ENCODE measurements at places on chromosomes 3 and 15.
A peak's percentile ranks its signal among the peaks of the same experiment; 100 is the strongest.

DNA sequence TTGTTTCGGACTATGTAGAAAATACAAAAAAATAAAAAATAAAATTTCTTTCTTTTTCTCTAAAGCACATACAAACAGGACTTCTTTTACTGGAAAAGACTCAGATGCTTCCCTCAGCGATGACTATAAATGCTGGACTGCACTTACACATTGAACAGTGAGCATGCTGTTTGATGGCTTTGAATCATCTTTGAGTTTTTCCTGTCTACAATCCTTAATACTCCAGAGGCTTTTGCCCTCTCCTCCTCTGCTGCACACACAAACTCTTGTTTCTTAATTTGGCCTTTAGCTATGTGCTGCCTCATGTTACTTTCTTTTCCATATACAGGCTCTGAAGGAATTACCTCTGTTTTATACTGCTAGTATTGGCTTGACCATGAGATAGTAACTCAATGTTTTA lies 575.1 kb downstream of the EPHA3 start:
- DNase-seq, result no peak

DNA sequence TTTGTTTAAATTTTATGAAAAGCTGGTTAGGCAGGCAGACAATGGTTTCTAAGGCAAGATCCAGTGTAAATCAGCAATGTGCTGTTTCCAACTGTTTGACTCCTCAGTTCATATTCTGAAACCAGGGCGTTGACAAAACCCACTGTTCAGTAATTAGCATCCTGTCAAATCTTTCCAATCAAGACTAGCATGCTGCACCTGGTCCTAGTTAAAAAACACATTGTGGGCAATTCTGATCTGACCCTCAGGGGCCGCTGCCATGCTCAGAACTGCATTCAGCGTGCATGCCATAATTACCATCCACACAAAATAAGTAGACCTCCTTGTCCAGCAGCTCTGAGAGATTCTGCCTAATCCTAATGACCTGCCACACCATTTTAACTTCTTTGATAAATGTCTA lies 20.9 kb upstream of the RBP1 start:
- no peak for DNase-seq

GRCh38 chr15:38860253-38860652 lies 295.6 kb upstream of the RASGRP1 start:
- no peak for DNase-seq

DNA sequence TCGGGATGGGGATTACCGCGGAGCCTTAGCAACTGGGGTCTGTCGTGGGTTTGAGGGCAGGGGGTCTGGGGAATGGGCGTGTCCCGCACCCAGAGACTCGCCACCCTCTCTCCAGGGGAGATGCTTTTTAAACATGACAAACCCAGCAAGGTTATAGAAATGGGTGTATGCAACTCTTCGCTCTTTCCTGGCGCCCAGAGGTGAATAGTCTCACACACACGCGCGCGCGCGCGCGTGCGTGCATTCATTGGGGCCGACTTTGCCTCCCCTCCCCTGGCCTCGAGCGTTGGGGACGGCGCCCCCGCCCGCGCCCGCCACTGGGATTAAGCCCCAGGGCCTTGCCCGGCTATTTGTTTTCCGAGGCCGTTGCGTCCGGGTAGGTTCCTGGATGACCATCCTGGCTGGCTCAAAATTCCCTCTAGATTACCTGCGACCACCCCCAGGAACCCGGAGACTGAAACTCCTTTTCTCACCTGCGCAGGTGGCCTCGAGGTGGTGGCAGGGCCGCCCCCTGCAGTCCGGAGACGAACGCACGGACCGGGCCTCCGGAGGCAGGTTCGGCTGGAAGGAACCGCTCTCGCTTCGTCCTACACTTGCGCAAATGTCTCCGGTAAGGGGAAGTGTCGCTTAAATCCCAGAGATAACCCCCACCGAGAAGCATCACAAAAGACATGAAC lies 777 bp downstream of the GPR160 start:
- DNase-seq, result peak; percentile 30

- DNase-seq, result no peak
Measured at GRCh38 chr15:80945605-80946004, 44.0 kb downstream of the MESD start.

- no peak for DNase-seq
Measured at GRCh38 chr3:197749315-197749600, 425 bp upstream of the FYTTD1 start.

DNA sequence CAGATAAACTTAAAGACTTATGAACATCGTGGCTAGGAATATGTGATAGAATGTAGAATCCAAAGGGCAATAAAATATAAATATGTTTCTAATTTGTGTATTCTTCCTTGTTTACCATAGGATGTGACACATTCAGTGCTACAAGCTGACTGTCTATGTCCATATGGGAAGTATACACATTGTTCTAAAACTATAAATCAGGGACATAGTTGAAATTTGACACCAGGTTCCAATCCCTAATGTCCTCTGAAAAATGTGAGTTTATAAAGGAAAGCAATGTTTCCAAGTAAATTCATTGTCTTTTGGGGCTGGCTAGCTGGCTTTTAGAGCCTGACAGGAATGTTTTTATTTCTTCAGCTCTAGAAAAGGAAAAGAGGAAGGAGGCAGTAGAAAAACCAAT lies 273.6 kb downstream of the CNTN4 start:
- DNase-seq, result no peak

- DNase-seq, result no peak
Measured at GRCh38 chr15:40232625-40233070, 6.2 kb upstream of the PAK6 start.

GRCh38 chr3:42101481-42101880 lies 10.3 kb downstream of the TRAK1 start:
- DNase-seq, result no peak

DNA sequence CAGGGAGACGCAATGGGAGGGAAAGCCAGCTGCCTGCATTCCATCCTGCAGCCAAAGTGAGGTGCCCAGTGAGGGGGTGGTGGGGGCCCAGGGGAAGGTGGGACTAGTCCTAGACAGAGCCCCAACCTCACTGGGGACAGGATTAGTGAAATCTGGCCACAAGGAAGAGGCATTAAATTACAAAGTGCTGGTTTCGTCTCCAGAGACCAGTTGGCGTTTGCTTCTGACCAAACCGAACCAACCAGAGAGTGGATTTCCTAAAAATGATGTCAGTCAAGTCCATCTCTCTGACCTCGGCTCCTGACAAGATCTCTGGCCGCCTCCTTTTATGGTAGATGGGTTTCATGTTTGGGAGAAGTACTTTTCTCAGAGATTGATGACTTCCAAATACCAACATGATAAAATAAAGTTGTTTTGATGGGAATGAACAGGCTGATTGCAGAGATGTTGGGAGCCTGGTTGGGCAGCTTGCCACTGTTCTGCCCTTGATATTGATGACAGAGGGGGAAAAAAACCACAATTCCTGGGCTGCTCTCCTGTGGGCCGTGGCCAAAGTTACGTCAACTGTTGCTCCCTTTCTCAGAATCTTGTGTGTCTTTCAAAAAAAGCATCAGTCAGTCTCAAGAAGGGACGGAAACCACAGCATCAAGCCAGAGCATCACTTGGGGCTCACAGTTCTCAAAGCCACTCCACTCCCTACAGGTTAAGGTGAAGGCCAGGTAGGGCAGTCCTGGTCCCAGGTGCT lies 24.6 kb downstream of the ITGA11 start:
- DNase-seq, result no peak

DNA sequence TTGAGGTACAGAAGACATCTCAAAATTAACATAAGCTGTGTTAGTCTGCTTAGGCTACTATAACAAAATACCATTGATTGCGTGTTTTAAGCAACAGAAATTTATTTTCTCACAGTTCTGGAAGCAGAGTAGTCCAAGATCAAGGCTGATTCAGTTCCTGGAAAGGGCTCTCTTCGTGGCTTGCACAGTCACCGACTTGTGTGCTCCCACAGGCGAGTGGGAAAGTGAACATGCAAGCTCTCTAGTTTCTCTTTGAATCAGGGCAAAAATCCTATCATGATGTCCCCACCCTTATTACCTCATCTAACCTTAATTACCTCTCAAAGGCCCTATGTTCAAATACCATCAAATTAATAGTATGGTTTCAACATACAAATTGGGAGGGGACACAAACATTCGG lies 505.9 kb downstream of the ZIC1 start:
- no peak for DNase-seq

DNA sequence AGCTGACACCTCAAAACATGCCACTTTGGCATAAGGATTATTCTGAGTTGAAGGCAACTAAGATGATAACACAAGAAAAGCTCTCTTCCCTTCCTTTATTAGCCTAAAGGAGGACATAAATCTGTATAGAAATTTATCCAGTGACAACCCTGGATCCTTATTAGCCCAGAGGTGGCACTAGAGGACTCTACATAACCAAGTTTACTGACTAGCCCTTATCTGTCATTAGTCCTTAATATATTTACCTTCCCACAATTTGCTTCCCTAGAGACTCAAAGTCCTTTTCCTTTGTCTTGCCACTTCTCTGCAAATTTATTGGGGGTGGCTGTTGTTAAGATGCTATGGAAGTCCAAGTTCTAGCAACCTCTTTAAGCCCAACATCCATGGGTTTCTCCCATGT lies 26.7 kb downstream of the CEP70 start:
- peak; percentile 33 for DNase-seq

DNA sequence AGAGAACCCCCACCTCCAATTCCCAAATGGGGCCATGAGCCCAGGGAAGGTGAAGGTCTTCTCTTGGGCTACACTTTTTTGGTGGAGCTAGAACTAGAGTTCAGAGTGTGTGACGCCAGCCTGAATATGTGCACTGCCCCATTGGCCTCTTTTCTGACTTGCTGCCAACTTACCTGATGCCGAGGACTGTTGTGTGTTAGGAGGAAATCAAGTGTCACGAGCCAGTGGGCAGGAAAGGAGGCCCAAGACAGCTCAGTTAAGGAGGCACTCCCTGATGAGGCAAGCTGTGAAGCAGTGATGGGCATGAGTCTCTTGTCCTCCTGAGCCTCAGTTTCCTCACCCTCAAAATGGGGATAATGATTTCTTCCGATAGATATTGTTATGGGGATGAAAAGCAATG lies 107.8 kb downstream of the ANP32A start:
- no peak for DNase-seq

DNA sequence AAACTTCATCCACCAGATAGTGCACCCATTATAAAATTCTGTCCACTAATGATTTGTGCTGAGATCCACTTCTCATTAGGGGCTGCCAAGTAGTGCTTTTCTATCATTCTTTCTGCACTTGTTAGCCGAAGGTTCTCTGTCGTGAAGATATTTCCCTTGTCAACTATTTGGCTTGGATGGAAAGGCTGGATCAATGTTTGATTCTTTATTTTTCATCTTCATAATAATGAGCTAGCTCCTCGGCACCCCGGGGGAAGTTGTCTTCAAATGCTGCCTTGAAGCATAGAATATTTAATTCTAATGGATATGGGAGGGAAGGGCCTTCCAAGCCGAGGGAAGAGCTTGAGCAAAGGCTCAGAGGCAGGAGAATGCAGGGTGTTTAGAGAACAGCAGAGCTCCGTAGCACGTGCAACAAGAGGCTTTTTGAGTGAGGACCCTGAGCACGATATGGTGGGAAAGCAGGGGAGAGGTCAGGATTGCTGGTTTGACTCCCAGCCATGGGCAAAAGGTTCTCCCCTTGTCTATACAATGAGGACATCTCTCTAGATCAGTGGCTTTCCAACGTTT lies 16.3 kb upstream of the MUC20 start:
- no peak for DNase-seq

DNA sequence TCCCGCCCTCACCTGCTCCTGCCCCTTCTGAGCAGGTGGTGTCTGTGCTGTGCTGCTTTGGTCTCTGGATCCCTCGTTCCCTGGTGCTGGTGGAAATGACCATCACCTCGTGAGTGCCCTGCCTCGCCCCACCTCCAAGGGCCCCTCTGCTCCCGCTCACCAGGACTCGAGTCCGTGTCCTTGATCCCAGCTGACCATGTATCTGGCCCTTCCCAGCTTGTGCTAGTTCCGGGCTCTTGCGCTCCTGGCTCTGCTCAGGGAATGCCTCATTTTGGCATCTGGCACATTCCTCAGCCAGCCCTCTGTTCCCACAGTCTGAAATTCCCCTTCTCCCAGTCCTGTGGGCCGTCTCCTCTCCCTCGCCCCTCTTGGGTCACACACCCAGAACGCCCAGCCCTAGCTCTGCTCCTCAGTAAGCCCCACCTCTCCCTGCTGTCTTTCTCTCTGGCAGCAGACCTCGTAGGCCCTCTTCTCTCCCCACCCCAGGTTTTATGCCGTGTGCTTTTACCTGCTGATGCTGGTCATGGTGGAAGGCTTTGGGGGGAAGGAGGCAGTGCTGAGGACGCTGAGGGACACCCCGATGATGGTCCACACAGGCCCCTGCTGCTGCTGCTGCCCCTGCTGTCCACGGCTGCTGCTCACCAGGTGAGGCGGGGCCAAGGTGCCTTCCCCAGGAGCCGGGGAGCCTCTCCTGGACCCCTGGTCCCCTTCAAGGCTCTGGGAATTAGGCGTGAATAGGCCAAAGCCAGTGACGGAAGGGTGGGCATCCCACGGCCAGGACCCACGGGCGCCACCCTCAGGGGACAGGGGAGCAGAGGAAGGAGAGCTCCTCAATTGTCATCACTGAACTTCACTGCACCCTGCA lies 11.5 kb downstream of the SLC51A start:
- DNase-seq, result no peak

DNA sequence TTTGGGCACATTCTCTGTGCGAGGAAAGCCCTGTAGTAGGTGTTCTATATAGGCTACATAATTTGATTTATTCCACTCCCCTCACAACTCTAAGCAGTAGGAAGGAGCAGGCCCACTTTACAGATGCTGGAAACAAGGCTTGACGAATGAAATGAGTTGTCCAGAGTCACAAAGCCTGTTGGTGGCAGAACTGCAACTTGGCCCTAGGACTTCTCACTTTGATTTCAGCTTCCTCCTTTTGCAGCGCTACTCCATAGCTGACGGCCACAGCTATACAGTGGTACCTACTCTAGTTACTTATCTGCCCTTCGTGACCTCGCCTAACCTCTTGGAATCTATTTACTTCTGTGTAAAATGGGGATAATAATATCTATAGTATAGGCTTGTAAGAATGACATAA lies 2.5 kb upstream of the IRAK2 start:
- DNase-seq, result peak; percentile 55

DNA sequence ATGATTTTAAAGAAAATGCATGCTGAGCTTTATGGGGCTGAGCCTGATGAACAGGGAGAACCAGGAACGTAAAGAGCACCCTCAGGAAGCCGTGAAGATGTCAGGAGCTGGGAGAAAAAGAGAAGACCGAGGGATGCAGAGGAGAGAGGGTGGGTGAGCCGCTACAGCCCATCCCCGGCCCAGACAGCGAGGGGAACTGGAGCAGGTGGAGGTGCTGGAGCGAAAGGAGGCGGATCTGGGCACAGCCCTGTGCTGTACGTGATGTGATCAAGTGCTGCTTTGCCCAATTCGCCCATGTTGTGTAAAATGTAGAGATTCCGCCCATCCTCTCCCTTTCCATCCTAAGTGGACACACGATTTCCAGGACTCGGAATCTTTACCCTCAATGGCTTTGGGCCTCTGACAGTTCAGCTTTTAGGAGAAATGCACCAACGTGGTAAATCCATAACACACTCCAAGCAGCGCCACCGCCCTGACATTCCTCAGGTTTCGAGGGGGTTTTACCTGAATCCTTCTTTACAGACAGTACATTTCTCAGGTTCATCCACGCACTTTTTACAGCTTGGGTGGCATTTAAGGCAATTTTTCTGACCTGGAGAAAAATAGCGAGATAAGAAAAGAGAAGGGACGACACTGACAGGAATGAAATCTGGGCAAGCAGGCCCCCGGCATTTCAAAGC lies 27.1 kb upstream of the SNRPA1 start:
- DNase-seq, result no peak

All from Kasumi-1 (cell line).